ENCODE measurements at places on chromosomes 5 and 9. TPM values are rescaled to one million over a fixed set of nuclear protein-coding genes. Genes with fewer than 3 reads are reported as not detected.

Gene MLANA
- not detected for total RNA-seq

Gene NMUR2
- total RNA-seq: 178 TPM

GRCh38 chr9:4680750-4681149, 1.4 kb downstream of the CDC37L1 start:
- no peak for DNase-seq

DNA sequence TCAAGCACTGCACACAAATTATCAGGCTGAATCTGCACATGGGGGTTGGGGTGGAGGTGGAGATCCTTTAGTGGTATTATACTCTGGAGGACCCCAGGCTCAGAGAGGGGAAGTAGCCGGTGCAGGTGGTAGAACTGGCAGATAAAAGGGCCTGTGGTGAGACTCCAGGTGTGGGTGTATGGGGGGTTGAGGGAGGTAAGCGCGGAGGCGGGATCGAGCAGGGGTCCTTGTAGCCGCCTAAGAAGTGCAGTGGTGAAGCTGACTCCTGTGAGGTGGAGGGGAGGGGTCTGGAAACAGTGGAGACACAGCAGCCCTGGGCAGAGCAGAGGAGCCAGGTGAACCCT, 841 bp downstream of the ACSL6 start:
- DNase-seq: no peak

DNA sequence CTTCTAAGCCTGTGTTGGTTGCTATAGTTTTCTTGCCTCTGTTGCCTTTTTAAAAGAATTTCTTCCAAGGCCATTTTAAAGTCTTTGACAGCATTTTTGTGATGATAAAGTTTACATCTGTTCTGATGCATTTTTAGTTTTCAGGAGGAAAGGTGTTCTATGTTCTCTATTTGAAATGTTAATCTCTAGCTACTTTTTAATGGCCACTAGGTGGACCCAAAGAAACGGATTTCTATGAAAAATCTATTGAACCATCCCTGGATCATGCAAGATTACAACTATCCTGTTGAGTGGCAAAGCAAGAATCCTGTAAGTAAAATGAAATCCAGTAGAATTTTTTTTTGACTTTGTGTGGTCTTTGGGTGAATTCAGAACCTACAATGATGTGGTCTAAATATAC, 60.2 kb downstream of the MELK start:
- DNase-seq: no peak

- DNase-seq: peak; percentile 57
Observed at GRCh38 chr5:112183103-112183711, 235.9 kb downstream of the EPB41L4A start.

DNA sequence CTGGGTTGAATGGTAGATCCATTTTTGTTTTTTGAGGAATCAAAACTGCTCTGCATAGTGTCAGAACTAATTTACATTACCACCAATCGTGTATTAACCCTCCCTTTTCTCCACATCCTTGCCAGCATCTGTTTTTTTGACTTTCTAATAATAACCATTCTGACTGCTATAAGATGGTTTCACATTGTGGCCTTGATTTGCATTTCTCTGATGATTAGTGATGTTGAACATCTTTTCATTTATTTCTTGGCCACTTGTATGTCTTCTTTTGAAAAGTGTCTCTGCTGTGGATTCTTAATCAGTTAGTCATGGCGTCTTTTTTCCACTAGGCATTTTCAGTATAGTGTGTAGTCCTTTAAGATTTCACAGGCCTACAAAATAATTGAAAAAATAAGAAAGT, 2144.3 kb upstream of the C9orf72 start:
- no peak for DNase-seq

GRCh38 chr9:21294364-21294774, 10.7 kb downstream of the IFNA5 start:
- DNase-seq: peak; percentile 60

DNA sequence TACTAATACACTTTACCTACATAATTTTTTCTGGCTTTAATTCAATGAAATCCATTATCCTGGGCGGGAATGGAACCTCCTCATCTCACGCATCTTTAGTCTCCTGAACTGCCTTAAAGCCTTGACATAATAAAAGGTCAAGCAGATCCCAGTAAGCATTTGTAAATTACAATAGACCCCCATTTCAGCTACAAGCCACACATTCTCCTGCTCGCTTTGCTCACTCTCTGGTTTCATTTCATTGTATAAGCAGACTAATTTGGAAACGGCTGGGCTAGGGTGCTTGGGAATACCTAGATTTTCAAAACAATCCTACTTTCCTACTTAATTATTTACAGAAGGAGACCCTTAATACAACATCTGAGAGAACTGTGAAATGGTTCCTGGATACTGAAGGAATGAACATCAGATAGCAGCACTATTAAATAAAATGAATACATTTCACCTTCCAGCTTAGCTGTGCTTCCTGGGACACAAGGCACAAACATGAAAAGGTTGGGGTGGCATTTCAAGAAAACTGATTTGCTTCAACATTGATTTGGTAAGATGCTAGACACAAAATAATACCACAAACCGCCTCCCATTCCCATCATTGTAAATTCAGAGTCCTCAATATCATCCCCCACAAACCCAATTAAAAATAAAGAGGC, 1.5 kb downstream of the JAKMIP2 start:
- no peak for DNase-seq

Measured in Calu3 (cell line).